NCI-H187 treated with DMSO at 0.1 percent for 48 hours (cell line): ENCODE measurements at places on chromosomes 7 and 10.

DNA sequence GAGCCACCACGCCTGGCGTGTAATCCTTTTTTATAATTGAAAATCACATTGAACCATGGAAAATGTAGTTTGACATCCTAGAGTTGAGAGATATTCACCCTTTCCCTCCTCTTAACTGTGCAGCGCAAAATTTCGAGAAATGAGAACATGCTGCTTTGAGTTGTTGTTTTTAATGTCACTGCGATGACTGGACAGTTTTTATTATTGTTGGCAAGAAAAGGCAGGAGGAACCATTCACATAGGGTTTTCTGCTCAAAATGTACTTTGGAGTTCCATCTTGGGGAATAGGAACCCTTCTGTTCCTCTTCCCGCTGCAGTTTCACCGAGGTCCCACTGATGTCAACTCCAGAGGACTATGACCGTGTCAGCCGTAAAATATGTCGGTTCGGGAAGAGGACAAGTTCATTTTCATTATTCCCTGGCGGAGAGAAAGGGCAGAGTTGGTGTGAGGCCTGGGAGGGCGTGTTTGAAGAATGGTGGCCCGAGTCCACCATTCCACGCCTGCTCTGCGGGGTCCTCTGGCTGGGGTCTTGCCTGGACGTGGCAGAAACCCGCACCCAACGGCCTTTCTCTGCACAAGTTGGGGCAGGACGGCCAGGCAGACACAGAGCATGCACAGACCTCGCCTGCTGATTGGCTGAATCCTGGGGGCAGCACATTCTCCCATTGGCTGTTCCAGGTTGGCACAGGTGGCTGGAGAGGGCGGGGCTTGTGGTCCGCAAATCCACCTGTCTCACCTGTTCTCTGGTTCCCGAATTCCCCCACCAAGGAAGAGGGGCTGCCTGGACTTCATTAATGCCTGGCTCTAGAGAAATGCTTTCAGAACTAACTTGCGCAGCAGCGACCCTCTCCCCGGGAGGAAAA, 105.1 kb upstream of the TCF7L2 start:
- DNase-seq: no peak

GRCh38 chr10:123804716-123805115, 86.9 kb downstream of the CPXM2 start:
- no peak for DNase-seq

DNA sequence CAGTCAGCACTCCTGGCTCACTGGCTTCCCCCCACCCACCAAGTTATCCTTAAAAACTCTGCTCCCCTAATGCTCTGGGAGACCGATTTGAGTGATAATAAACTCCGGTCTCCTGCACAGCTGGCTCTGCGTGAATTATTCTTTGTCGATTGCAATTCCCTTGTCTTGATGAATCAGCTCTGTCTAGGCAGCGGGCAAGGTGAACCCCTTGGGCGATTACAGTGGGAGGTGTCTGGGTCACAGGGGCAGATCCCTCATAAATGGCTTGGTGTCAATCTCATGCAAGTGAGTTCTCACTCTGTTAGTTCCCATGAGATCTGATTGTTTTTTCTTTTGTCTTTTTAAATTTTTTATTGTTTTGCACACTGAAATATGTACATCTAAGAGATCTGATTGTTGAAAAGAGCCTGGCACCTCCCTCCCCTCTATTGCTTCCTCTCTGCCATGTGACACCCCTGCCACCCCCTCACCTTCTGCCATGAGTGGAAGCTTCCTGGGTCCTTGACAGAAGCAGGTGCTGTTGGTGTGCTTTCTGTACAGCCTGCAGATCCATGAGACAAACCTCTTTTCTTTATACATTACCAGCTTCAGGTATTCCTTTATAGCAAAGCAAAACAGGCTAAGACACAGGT, 20.5 kb downstream of the OTUD1 start:
- DNase-seq: no peak

- DNase-seq: no peak
Measured at GRCh38 chr7:19248681-19249080, 103.5 kb upstream of the FERD3L start.

GRCh38 chr7:99476107-99476506, 3.4 kb downstream of the ZNF789 start:
- no peak for DNase-seq

GRCh38 chr7:22663721-22664120, 63.3 kb upstream of the IL6 start:
- DNase-seq: no peak

GRCh38 chr7:13282377-13282980, 595.0 kb downstream of the ARL4A start:
- no peak for DNase-seq
